H9 (cell line): ENCODE measurements at places on chromosomes 2 and 18.
A peak's percentile ranks its signal among the peaks of the same experiment; 100 is the strongest.

DNA sequence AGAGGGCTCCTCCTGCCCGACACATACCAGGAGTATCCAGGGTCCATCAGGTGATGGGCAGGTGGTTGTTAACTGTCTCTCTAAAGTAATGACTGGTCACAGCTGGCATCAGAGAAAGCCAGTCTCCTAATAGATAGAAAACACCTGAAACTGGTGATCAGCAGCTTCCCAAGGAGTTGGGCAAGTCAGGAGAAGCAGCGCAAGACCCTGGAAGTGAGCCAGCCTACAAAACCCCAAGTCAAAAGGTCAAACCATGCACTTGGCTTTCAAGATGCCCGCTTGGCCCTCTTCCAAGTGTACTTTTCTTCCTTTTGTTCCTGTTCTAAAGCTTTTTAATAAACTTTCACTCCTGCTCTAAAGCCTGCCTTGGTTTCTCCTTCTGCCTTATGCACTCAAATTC is 815.2 kb downstream of the DCDC2C start:
- DNase-seq, result no peak

GRCh38 chr2:173854840-173855239 is 110.3 kb downstream of the SP3 start:
- DNase-seq, result no peak

GRCh38 chr2:33202641-33203522 is 256.1 kb downstream of the LTBP1 start:
- DNase-seq, result no peak

GRCh38 chr2:15940661-15941480 is 521 bp downstream of the MYCN start:
- DNase-seq, result no peak

GRCh38 chr18:27278131-27278530 is 93.0 kb upstream of the CHST9 start:
- DNase-seq, result no peak

DNA sequence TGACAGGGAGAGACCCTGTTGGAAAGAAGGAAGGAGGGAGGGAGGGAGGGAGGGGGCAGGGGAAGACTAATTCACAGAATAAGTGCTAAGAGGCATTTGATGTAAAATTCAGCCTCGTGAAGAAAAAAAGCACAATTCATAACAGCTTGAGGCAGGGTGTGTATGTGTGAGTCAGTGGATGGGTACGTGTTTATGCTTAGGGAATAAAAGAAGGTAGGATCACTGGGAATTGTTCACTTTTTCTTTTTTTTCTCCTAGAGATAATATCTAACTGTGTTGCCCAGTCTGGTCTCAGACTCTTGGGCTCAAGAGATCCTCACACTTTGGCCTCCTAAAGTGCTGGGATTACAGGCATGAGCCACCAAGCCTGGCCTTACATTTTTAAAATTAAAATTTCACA is 39.2 kb downstream of the WDR33 start:
- no peak for DNase-seq

DNA sequence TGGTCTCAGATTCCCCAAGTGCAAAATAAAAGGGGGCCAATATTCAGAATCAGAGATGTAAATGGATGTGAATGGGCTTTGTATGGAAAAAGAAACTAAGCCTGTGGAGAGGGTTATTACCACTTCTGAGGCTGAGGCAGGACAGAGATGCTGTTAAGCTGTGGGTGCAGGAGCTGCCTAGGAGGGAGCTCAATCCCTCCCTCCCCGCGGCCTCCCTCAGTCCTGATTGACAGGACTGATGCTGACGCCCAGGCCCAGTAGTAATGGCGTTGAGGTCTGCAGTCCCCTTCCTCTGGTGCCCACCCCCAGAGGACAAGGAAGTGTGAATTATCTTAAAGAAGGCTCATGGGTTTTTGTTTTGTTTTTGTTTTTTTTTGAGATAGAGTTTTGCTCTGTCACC is 40.4 kb downstream of the PSD4 start:
- no peak for DNase-seq

DNA sequence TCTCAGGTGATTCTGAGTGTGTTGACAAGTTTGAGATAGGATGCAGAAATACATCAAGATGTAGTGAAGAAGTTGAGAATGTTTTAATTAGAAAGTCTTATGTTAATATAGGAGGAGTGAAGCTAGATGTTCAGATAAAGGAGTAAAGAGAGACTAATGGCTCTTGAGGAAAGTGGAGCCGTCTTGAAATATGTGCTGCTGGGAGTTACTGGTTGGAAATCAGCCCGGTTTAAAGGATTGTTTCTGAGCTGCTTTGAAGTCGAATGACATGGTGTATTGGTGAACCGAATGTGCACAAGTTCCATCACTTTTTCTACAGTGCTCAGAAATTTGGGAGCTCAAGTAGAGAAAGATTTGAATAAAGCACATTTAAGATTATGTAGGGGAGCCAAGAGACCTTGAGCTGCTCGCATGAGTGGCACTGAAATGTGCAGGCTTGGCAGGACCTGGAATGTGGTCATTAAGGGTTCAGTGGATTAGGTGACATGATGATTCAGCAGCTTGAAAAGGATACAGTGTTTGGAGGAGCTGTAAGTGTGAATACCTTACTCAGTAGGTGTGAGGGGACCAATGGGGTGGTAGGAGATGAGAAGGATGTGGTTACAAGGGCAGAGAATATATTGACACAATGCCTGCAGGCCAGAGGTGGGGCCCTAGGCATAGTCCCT is 68.6 kb downstream of the CAB39 start:
- DNase-seq, result no peak

- no peak for DNase-seq
Measured at GRCh38 chr2:16661936-16662839, 3.4 kb downstream of the CYRIA start.

GRCh38 chr2:227860221-227860641 is 11.2 kb upstream of the DAW1 start:
- no peak for DNase-seq

DNA sequence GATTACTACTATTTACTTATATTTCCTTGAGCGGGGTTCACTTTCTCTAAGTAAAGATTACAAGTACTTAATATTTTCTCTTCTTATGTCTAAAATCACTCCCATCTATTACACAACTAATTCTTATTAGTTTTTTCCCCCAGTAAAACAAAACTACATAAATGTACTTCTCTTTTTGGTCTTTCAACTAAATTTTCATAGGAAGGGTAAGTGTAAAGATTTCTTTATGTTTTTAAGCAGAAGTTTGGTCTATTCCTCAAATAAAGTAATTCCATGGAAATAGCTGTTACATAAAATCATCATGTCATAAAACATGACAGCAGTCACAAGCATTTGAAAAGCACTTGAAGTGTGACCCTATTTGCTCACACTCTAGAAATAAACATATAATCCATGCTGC is 249.0 kb downstream of the ZEB2 start:
- no peak for DNase-seq

DNA sequence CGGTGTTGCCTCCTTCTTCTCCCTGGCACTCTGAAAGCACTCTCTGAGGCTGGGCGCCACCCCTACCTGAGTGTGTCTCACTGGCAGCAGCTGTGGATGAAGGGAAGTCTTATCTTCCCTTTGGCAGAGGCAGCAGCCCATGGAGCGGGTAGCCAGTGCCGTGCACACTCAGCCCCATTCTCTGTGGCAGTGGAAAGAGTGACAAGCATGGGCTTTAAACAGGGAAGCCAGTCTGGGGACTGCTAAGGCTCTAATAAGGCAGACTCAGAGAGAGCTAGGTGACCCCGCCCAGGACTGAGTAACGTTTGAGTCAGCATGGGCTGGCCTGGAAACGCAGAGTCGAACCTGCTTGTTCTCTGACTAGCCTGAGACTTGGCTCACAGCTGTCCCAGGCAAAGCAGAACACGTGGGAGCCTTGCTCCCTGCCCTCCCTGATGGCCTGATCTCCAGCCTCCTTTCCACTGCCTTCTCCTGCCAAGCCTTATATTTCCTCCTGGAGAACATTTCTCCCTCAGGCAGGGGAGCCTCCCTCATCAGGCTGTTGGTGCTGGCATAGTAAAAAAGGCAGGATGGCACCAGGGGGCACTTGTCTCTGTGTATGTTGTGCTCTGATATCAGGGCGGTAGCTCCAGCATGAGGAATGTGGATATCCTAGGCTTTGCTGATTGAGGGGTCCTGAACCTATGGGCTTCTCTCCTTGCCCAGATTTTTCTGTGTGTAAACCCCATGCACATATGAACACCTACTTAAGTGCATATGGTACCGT is 93.9 kb upstream of the LGALSL start:
- DNase-seq, result peak; percentile 52

DNA sequence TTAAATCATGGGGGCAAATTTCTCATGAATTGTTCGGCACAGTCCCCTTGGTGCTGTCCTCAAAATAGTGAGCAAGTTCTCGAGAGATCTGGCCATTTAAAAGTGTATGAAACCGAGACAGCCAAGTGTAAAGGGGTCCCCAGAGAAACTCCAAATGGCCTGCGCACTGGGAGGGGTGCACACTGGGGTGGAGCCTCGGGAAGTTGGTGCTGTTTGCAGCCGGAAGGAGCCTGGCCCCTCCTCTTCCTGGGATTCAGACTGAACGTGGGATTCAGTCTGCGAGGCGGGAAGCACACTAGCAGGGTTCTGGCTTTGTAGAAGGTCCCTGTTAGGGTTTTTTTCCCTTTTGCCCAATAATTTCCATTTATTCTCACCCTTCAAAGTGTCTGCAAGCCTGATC is 48.8 kb downstream of the RABL2A start:
- no peak for DNase-seq

- no peak for DNase-seq
Measured at GRCh38 chr2:239826376-239826775, 198.8 kb downstream of the NDUFA10 start.

DNA sequence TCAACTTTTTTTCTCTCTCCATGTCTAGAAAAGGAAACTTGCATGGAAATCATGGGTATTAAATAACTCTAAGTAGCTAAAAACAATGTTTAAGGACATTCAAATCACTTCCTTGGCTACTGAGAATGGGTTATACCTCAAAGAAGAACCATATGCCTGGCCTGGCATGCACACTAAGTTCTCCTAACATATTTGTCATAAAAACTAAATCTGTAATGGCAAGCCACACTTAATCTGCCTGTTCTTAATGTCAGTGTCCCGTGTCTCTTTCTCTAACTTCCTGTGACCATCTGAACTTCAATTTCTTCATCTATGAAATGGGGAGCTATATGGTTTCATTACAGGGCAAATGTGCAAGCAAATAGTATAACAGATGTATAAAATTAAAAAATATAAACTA is 11.1 kb downstream of the PDE1A start:
- no peak for DNase-seq
